Stomach (tissue), 19 donors: ENCODE measurements at places on chromosomes 2 and 18. TPM values are rescaled to one million over a fixed set of nuclear protein-coding genes. Genes with fewer than 3 reads are reported as not detected.
A peak's percentile ranks its signal among the peaks of the same experiment; 100 is the strongest.

Gene SLC11A1
- 19.3 TPM for total RNA-seq

Gene TBC1D8
- total RNA-seq: 167 TPM

Gene SERPINB11
- 7.1 TPM for total RNA-seq

Gene YPEL5
- total RNA-seq: 192 TPM

DNA sequence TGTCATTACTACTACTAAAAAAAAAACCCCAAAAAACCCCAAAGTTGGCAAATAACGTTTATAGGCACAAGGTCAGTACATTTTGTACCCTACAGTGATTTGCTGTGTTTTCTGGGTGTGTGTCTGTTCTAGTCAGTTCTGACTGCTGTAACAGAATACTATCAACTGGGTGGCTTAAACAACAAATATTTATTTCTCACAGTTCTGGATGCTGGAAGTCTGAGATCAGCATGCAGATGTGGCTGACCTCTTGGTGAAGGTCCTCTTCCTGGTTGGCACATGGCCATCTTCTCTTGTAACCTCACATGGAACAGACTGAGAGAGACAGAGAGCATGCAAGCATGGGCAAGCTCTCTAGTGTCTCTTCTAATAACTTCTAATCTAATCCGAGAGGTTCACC is 103.1 kb downstream of the CERS6 start:
- peak; percentile 37 for DNase-seq
